ENCODE measurements at places on chromosomes 6 and 20.

- no peak for DNase-seq
Measured at GRCh38 chr6:29679962-29680361, 990 bp downstream of the ZFP57 start.

- no peak for DNase-seq
Measured at GRCh38 chr6:68343901-68344300, 291.2 kb upstream of the ADGRB3 start.

DNA sequence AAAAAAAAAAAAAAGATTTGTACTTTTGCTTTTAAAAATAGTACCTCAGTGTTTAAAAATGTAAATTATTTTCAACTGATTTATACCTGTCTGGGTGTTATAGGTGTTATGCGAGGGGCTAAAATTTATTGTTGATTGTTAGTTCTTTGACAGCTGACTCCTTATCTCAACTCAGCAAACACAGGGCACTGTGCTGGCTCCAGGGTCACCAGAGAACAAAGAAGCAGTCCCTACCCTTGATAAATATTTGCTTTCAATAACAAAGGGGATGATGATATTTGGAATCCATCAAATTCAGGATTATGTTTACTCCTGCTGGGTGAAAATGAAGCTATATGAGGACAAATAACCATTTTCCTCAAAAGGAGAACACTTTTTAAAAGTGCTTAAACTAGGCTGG lies 34.2 kb upstream of the KAT14 start:
- no peak for DNase-seq

DNA sequence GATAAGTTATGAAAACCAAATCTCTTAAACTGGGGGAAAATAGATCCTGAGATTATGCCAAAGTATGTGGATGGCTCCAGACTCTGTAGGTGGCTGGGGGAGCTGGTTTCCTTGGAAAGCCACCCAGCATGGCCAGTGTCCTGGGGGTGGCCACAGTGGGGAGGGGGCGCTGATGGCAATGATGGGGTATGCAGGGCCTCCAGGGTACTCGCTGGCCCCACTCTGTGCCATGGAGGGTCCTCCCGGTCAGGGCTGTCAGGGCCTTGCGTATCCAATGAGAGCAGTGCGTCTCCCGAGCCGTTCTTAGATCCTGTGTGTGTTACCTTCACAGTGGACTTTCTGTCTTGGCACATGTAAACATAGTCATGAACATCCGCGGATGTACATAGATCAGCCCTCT lies 152.8 kb downstream of the TMEM242 start:
- no peak for DNase-seq

DNA sequence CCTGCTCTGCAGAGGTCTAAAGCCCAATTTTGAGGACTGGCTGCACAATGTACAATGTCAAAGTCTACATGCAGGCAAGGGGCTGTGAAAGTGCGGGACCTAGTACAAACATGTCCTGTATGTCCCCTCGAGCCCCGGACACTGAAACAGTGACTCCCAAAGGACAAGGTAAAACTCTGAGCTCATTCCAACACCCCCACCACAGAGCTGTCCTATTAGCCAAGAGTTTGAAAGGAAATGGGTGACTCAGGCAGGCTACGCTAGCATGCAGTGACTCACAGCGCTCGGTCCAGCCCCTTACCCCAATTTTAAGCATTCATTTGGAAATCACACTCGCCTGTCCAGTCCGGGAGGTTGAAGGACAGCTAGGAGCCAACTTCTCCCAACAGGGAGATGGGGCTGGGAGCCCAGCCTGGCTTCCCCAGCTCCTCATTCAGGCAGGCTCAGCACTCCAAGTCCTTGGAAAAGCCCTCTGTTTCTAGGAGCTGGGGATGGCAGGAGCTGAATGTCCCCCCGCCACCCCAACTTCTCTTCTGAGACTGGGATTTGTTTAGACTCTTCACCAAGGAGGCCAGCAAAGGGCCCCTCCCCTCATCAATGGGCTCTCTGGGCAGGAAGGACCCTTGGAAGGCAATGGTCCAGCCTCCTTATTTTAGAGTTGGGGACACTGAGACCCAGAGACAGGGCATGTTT lies 3.9 kb downstream of the SDC4 start:
- no peak for DNase-seq

GRCh38 chr20:11686195-11686594 lies 231.5 kb upstream of the BTBD3 start:
- no peak for DNase-seq

- DNase-seq = no peak
Measured at GRCh38 chr6:36805096-36805797, 34.0 kb downstream of the CPNE5 start.
